Posterior cingulate gyrus (tissue), 11 donors: ENCODE measurements at places on chromosomes 6 and 20.

- DNase-seq: no peak
Observed at GRCh38 chr6:90190131-90190530, 106.5 kb downstream of the BACH2 start.

- DNase-seq: no peak
Observed at GRCh38 chr6:126063512-126064146, 77.3 kb downstream of the TRMT11 start.

DNA sequence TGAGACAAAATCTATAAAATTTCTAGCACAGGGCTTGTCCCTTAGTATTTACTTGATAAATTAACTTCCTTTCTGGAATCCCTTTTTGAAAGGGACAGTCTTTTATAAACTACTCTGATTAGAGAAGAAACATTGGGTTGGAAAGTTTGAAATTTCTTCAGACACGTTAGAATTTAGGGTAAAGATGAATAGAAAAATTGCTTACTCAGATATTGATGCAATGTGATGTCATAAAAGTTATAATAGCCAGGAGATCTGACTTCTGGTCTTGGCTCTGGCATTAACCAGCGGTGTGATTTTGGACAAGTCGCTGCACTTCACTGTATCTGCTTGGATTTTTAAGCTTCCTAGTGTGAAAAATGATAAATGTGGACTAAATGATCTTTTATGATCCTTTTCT is 9.7 kb upstream of the TNFRSF21 start:
- no peak for DNase-seq

GRCh38 chr20:49786668-49787370 is 25.8 kb upstream of the SLC9A8 start:
- no peak for DNase-seq

DNA sequence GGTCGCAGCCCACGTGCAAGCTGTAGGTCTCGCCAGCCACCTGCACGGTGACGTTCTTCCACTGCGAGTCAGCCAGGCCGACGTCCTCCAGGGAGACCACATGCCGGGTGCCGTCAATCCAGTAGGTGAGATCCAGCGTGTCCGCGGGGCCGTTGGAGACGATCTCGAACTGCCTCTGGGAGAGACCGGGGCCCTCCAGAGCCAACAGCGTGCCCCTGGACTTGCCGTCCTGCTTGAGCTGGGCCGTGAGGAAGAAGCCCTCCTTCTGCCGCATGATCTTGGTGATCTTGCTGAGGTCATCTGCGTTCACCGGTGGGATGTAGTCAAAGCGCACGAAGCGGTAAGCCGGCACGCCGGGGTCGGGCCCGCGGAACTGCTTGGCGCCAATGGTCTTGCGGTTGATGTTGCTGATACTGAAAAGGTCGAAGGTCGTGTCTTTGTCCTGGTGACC is 5.1 kb downstream of the THBS2 start:
- DNase-seq: no peak

- no peak for DNase-seq
Observed at GRCh38 chr6:116396441-116396840, 25.7 kb downstream of the DSE start.

DNA sequence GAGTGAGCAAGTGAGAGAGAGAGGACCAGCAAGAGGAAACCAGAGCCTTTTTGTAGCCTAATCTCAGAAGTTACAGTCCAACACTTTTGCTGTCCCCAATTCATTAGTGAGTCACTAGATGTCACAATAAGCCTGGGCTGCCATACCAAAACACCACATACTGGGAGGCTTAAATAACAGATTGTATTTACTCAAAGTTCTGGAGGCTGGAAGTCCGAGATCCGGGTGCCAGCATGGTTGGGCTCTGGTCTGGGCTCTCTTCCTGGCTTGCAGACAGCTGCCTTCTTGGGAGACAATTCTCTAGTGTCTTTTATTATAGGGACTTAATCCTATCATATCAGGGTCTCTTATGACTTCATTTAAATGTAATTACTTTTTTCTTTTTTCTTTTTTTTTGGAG is 50.7 kb upstream of the FERMT1 start:
- DNase-seq: no peak

GRCh38 chr20:33803921-33804337 is 7.2 kb upstream of the CHMP4B start:
- DNase-seq: no peak

GRCh38 chr20:41373251-41373783 is 6.7 kb upstream of the EMILIN3 start:
- peak; percentile 39 for DNase-seq
